Stimulated activated CD8-positive, alpha-beta memory T cell treated with anti-CD3 and anti-CD28 coated beads, Interleukin-15, amount 100 ng/mL, for 4 hours (primary cell): ENCODE measurements at places on chromosomes 12 and 14.

- DNase-seq = no peak
Observed at GRCh38 chr12:1310653-1311052, 283.7 kb downstream of the FBXL14 start.

GRCh38 chr14:36022765-36023410 is 153.6 kb downstream of the PTCSC3 start:
- no peak for DNase-seq

- DNase-seq = no peak
Observed at GRCh38 chr12:109482894-109483293, 5.5 kb downstream of the UBE3B start.

DNA sequence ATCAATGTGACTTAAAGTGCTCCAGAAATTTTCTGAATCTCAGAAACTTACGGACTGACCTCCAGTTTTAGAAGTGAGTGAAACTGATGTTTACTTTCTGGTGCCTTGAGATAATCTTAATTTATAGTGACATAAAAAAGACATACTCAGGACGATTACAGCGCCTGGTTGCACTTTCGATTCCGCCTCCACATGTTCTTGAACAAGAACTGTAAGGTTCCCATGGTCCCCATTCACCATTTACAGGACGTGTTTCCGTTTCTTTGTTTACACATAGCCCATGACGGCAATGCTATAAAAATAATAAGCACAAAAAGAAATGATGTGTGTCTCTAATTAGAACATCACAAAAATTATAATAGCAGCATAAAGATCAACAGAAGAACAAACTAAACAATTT is 98.2 kb downstream of the ADAMTS20 start:
- DNase-seq = no peak

GRCh38 chr12:100675432-100675831 is 101.9 kb downstream of the GAS2L3 start:
- no peak for DNase-seq

DNA sequence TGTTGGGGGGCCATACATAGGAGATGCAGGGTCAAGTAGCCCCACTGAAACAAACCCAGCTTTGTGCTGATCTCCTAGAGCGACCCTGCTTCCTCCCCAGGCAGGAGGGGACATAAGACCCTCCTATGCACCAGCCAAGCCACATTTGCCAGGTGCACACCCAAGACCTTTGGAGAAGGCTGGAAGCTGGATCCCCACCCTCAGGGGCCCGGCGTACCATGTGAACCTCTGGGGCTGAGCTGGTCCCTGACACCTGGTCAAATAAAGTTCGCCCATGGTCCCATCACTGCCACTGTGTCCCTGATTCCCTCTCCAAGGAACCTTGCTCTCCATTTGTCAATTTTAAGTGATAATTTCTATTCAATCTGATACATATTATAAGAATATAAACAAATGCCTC is 162.1 kb upstream of the VASH1 start:
- no peak for DNase-seq

DNA sequence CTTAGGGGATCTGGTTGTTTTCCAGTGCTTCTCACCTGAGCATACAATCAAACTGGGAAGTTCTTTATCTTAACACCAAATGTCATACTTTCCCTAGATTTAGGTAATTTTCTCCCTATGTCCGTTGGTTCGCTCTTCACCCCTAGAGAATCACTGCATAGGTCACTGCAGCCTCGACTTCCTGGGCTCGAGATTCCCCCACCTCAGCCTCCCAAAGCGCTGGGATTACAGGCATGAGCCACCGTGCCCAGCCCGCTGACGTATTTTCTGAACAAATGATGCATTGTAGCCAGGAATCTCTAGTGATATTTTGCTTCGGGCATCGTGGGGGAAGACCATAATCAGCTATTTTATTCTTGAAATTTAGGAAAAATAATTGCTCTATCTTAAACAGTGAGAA is 1.1 kb upstream of the RPL41 start:
- no peak for DNase-seq

DNA sequence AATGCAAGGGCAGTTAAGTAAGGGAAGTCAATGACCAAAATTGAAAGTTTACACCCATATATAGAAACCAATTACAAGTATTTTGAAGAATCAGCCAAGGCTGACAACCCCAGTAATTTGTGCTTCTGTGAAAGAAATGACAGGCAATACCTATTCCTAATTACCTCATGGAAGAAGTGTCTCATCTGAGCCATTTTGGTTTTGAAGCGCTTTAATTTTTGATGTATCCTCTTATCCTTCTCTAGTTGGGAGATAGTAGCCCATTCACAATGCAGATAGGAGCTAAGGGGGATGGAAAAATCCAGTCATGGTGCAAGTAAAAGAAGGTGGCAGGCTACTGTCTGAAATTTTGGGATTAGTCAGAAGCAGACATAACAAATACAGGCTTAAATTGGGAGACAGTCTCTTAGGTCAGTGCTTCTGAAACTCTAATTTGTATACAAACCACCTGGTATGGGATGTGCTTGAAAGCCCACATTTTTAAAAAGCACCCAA is 30.4 kb upstream of the SUPT16H start:
- no peak for DNase-seq

DNA sequence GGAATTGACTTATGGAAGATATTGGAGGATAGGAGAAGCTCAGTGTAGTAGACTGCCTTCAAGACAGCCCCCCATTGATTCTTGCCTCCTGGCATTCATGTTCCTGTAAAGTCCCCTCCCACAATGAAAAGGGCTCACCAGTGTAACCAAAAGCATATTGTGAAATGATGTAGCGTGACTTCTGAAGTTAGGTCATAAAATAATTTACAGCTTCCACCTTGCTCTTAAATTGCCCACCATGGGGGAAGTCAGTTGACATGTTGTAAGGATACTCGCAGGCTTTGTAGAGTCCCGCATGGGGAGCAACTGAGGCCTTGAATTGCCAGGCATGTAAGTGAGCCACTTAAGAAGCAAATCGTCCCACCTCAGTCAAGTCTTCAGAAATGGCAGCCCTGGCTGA is 25.1 kb downstream of the GTSF1 start:
- DNase-seq = no peak

DNA sequence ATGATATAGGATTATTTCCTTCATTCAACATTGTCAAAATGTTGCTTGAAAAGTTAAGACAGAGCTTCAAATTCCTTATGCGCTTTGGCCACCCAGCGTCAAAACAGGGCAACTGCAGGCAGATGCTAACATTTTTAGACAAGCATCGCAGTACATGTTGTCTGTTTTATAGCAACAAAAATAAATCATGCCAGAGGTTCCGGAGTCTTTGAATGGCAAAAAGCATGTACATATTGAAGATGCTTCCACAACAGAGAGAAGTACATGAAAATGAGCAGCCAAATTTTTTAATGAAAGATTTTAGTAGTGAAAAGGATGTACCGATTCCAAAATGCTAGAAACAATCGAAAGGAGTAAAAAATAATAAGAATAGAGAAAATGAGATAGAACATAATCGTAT is 49.8 kb upstream of the USP15 start:
- DNase-seq = no peak

DNA sequence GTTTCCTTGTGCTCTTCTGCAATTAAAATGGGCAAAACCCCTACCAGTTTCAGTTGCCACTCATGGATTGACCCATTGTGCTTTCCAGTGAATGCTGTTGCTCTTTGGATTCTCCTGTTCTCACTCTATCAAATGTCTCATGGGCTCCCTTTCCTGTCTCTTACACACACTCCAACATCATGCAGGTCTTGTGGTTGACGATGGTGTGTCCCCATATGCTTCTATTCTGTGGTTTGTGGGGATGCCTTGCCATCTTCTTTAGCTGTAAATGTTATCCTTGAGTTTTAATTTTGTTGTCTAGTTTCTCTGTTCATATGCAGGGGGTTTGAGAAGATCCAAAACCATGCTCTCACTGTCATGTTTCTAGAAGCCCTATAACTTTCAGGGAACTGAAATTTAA is 31.9 kb upstream of the FBXO34 start:
- DNase-seq = no peak

DNA sequence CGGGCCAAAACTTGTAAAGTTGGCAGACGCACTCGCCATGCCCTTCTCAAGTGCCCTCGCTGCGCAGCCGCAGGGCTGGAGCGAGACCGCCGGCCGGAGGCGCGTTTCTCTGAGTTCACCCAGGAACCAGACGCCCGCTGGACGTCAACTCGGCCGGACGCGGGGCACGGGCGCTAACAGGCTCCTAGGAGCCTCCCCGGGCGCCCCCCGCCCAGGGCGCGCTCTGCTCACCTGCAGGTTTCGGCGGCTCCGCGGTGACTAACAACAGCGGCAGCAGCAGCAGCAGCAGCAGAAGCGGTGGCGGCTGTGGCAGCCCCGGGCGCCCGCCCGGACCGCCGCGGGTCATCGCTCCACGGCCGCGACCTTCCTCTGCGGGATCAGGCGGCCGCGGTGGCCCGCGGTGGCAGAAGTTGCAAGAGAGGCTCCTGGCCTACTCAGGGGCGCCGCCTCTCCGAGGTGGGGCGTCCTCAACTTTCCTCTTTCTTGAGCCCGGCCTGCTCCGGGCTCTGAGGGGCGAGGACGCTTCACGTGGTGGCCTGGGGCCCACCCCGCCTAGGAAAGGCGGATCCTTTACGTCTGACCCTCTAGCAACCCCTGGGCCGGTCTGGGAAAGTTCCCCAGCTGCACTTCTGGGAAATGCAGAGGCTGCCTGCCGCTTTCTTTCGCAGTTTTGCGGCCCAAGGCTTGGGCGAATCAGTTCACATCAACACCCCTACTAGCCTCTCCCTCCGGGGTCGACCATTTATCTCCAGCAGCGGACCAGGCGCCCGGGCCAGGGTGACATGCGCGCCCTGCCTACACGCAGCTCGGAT is at the start of gene PLBD1:
Gene PLBD1, minus strand, starts transcription at position 533 of the 812 bp plus-strand sequence. Its CDS starts 187 bp downstream, at position 346.
- no peak for DNase-seq

DNA sequence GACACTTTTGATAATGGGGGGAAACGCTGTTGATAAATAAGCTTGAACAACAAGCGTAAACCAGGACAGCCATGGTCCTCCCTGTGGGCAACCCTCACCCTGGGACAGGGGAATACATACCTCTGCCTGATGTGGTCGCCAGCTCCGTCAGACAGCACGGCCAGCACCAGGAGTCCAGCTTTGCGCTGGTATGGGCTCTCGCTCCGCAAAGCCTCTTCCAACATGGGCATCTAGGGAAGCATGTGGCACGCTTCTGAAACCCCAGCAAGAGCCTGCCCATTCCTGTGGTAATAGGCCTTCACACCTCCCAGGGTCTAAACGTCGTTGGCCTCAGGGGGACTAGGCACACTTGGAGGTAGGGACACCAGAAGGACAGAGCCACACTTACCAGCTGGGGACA is 2.9 kb downstream of the IPO4 start:
- no peak for DNase-seq

GRCh38 chr12:112997506-112997905 is 19.2 kb downstream of the OAS2 start:
- DNase-seq = no peak

DNA sequence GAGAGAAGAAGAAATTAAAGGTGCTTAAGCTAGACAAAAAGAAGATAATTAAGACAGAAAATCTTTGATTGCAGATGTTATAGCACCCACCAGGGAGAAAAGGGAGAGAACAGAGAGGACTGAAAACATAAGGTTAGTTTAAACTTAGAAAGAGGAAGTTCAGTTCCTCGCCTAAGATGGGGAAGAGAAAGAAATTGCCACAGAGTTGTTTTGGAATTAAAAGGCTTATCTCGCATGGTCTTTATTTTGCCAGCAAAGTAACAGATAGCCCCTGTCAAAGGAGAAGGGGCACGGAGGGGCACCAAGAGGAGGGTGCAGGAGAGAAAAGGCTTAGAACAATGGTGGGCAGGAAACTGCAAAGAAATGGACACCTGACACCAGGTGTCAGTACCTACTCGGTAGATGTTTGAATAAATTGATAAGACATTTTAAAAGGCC is 17.8 kb upstream of the OXA1L start:
- DNase-seq = no peak

GRCh38 chr14:89466484-89466883 is 49.5 kb upstream of the FOXN3 start:
- peak; percentile 26 for DNase-seq

- peak; percentile 58 for DNase-seq
Observed at GRCh38 chr14:31937730-31938346, 139.3 kb upstream of the ARHGAP5 start.

DNA sequence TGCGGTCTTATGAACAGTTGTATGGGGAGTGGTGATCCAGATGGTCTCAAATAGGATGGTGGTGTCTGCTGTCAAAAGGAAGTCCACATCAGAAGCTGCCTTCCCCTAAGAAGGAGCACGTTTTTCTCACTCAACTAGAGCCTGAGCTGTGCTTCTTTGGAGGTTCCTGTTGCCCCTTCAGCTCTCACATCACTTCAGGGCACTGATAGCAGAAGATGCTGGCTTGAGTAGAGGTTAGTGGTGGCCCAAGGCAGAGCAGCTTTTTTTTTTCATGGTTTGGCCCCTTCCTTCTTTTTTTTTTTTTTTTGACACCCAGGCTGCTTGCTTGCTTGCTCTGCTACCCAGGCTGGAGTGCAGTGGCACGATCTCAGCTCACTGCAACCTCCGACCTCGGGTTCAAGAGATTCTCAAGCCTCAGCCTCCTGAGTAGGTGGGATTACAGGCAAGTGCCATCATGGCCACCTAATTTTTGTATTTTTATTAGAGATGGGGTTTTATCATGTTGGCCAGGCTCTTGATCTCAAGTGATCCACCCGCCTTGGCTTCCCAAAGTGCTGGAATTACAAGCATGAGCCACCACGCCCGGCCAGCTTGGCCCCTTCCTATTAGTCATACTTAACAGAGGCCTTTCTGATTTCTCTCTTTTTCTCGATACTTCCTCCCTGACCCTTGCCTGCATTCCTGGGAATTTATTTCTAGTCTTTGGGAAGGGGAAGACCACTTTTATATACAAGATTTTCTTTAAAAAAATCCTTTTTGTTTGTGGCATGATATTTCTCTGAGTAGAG is 31.6 kb downstream of the KLRD1 start:
- DNase-seq = no peak

DNA sequence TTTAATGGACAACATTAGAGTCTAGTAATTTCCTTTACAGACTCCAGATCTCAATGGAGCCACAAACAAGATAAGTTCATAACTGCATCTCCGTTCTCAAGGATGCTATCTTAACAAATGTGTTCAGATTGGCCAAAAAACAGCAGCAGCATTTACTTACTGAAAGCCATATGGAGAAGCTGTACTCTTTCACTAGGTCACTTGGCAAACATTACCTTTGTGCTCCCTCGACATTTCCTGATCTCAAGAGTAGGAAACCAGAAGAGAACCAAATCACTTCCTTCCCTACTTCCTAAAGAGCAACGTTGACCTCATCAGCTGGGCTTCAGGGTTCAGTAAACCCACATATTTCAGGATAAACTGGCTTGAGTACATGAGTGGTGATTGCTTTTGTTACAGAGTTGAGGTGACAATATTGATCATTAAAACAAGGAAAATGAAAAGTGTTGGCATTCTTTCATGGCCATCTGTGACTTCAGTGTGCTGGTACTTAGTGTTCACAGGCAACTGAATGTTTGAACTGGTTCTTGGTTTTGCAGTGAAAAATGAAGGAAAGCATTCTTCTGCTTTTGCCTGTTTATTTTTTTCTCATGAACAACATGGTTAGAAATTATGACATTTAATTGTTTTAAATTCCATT is 449.6 kb downstream of the TMEM117 start:
- no peak for DNase-seq

GRCh38 chr12:6935371-6936193 is 7.8 kb downstream of the ATN1 start:
- no peak for DNase-seq
